ENCODE measurements at places on chromosomes 5 and 9. TPM values are rescaled to one million over a fixed set of nuclear protein-coding genes. Genes with fewer than 3 reads are reported as not detected.

Gene FOXD4L5
- 0.09 TPM for polyA plus RNA-seq

Gene C9orf72
- 32.1 TPM for polyA plus RNA-seq

- DNase-seq = no peak
Observed at GRCh38 chr5:60287174-60287771, 393.7 kb upstream of the PDE4D start.

Gene PCDHGB2
- polyA plus RNA-seq = 1.0 TPM

Gene IFNA8
- polyA plus RNA-seq = not detected

Gene BTNL8
- 135 TPM for polyA plus RNA-seq

Gene PRELID2
- 29.0 TPM for polyA plus RNA-seq

Gene C5orf46
- not detected for polyA plus RNA-seq

Gene GCNT4
- 27.4 TPM for polyA plus RNA-seq

Gene ZFP37
- polyA plus RNA-seq = 3.3 TPM

DNA sequence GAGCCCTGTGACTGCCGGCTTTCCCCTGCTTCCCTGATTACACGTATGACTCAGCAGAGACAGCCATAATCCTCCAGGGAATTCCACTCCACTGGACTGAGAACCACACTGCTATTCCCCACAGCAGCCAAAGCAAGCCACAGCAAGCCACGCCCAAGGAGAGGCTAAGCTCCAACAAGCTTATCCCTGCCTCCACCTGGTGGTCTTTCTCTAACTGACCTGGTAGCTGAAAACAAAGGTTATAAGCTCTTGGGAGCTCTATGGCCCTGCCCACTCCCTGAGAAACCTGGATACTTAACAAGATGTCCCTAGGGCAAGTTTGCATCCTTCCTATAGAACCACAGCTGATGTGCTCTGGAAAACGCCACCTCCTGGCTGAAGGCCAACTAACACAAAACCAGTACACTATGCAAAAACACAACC is 613.7 kb upstream of the CDH18 start:
- DNase-seq = no peak

- no peak for DNase-seq
Observed at GRCh38 chr9:89426384-89426961, 71.4 kb downstream of the SEMA4D start.

DNA sequence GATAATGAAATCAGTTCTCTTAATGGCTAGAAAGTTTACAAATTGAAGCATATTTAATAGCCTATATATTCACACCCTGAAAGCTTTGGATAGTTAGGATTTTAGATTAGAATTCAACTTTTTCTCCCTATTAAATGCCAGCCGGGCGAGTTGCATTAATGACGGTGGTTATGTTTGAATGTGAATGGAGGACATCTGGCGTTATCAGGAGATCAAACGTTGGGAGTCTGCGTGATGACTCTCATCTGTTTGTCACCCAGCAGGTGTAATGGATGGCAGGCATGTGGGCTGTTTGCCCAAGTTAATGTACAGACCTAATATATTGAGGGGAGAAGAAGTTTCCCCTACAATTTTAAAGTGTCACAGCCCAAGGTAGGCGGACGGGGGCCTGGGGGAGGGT is 1227.7 kb upstream of the WWC1 start:
- DNase-seq = no peak

GRCh38 chr5:132259069-132259851 is 1.8 kb downstream of the PDLIM4 start:
- DNase-seq = peak; percentile 58

Gene IL13
- polyA plus RNA-seq = 0.07 TPM

DNA sequence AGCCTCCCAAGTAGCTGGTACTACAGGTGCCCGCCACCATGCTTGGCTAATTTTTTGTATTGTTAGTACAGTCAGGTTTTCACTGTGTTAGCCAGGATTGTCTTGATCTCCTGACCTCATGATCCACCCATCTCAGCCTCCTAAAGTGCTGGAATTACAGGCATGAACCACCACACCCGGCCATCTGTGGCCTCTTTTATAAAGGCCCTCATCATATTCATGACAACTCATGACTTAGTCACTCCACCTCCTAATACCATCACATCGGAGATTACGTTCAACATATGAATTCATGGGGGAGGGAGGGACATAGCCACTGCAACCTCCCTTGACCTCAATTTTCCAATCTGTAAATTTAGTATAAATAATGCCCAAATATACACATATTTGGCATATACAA is 27.2 kb upstream of the PLCXD3 start:
- no peak for DNase-seq

- no peak for DNase-seq
Observed at GRCh38 chr5:137315534-137316345, 183.4 kb downstream of the SPOCK1 start.

DNA sequence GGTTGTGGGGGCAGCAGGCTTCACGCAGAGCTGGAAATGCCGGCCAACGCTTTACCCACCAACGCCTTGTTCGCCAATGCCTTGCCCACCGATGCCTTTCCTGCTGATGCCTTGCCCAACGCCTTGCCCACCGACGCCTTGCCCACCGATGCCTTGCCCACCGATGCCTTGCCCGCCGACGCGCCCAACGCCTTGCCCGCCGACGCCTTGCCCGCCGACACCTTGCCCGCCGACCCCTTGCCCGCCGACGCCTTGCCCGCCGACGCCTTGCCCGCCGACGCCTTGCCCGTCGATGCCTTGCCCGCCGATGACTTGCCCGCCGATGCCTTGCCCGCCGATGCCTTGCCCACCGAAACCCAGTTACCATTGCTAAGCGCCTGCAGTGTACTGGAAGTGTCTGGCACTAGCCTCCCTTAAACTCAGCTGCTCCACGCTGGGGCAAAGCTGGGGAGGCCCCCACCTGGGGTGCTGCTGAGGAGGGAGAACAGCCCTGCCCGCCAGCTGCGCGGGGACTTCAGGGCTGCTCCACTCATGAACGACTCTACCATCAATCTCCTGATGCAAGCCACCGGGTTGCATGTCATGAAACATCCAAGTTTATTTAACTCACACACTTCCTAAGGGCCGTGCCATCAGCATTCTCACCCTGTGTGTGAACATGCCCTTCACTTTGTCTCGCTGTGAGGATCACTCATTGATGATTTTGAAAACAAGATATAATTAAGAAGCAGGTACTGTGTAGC is 1.8 kb downstream of the SLC6A18 start:
- no peak for DNase-seq

Gene HINT2
- polyA plus RNA-seq = 29.7 TPM

GRCh38 chr5:133421394-133421793 is 190.9 kb downstream of the FSTL4 start:
- no peak for DNase-seq

Gene BAAT
- polyA plus RNA-seq = 0.60 TPM

Gene GALNT12
- polyA plus RNA-seq = 45.6 TPM

Gene TAF11L5
- not detected for polyA plus RNA-seq

GRCh38 chr5:130035388-130035787 is 131.1 kb downstream of the CHSY3 start:
- DNase-seq = no peak

- no peak for DNase-seq
Observed at GRCh38 chr5:34030048-34030447, 13.0 kb downstream of the C1QTNF3 start.

DNA sequence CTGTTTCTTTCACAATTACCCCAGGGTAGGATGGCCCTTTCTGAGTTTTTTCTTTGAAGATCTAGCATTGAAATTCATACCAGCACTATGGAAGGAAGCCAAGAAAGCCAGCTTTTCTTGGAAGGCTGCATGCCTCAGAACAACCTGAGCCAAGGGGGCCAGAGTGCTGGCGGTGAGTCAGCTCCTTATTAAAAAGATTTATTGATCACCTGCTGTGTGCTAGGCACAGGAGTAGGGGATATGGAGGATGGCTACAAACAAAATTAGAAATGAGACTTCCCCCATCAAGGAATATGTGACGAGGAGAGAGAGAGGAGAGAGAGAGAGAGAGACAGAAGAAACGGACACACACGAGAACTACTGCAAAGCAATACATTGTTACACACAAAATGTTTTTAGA is 184.6 kb upstream of the PUM3 start:
- no peak for DNase-seq

GRCh38 chr9:94895668-94896067 is 169.2 kb downstream of the AOPEP start:
- DNase-seq = no peak

- DNase-seq = no peak
Observed at GRCh38 chr9:106626936-106627335, 236.0 kb upstream of the ZNF462 start.

Gene PCDHA9
- 0.24 TPM for polyA plus RNA-seq

Gene SCGB3A2
- polyA plus RNA-seq = not detected

Gene CRB2
- 2.3 TPM for polyA plus RNA-seq

Gene EGFL7
- 47.5 TPM for polyA plus RNA-seq

DNA sequence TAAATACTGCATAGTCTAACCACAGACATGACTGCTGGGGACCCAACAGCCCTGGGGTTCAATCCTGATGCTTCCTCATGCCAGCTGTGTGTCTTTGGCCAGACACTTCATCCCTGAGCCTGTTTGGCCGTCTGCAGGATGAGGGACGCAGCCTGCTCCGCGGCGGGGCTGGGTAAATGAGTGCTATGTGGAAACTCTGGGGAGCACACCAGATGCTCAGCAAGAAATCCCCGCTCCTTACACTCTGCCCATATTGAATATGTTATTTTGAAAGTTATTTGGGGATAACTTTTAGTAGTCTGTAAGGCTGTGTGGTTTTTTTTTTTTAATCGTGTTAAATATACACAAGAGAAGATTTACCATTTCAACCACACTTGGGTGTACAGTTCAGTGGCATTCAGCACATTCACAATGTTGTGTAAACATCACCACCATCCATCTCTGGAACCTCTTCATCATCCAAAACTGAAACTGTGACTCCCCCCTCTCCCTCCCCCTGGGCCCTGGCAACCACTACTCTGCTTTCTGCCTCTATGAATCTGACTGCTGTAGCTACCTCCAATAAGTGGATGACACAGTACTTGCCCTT is 42.7 kb downstream of the SH3PXD2B start:
- no peak for DNase-seq

Gene SMC5
- polyA plus RNA-seq = 37.8 TPM

GRCh38 chr9:110967196-110967595 is 71.1 kb downstream of the LPAR1 start:
- no peak for DNase-seq

- peak; percentile 37 for DNase-seq
Observed at GRCh38 chr9:3534614-3535404, 9.0 kb upstream of the RFX3 start.

Gene PPP3R2
- polyA plus RNA-seq = 0.01 TPM

All from large intestine (tissue), 12 donors.